NCI-H187 treated with DMSO at 0.1 percent for 48 hours (cell line): ENCODE measurements at places on chromosomes 13 and 19.

DNA sequence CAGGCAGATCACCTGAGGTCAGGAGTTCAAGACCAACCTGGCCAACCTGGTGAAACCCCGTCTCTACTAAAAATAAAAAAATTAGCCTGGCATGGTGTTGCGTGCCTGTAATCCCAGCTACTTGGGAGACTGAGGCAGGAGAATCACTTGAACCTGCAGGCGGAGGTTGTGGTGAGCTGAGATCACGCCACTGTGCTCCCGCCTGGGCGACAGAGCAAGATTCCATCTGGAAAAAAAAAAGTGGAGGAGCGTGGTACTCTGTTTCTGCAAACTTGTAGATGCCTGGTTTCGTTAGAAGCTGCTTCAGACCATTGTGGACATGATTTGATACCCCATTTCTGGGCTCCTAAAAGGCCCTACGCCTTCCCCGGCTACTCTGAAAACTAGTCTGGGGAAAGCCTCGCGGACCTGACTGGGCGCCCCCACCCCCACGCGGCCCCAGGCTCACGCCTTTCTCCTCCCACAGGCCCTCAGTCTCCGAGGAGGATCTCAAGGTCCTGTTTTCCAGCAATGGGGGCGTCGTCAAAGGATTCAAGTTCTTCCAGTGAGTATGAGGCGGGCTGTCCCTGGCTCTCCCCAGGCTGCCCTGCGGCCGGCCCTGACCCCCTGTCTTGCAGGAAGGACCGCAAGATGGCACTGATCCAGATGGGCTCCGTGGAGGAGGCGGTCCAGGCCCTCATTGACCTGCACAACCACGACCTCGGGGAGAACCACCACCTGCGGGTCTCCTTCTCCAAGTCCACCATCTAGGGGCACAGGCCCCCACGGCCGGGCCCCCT is 11.5 kb downstream of the PLPPR3 start:
- no peak for DNase-seq

DNA sequence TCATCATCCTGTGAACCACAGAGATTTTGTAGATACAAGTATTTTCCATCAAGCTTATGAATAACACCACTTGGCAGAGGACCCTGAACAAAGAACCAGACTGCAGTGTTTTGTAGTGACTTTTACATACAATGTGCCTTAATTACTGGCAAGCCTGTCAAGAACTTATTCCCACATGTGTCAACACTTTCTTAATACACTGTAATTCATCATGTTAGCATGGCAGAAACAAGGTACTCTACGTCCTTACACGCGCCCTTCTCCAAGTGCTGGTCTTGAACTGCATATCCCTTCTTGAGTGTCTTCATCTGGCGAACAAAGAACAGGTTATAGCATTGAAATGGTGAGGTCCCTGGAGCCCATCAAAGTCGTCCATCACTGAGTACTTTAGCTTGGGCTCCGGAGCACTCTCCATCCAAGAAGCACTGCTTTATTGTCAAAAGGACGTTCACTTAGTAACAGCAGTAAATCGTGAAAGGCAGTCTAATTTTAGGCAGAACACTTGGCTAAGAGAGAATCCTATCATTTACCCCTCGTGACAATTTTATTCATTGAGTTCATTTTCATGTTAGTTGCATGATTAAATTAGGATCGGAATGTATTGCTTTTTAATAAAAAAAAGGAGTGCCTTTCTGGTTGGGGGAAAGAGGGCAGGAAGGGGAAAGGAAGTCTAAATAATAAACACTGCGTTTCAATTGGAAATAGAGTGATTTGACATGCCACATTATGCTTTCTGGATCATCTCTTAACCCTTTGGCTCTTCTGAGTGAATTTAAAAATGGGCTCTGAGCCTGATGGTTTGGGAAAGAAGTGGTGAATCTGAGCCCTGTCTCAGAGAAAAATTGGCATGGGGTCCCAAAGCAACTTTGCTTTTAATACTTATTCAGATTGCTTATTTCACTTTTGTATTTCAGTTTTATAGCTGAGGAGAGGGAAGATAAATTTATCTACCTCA is 376.1 kb downstream of the DLEU7 start:
- peak; percentile 96 for DNase-seq

DNA sequence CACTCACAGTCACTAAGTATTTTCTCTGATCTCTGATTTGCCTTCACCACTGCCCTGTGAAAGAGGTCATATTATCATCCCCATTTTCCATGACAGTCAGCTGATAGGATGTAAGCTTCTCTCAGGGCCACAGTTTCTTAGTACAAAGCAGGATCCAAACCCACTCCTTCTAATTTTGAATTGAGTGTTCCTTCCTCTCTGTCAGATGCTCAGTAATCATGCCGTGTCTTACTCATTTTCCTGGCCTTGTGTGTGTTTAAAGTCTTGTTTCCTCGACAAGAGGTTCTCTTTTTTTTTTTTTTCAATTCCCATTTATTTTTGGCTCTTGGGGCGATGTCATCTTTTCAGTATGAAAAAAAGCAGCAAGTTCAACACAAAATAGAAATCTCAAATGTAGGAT is 72.3 kb downstream of the NAA16 start:
- no peak for DNase-seq

DNA sequence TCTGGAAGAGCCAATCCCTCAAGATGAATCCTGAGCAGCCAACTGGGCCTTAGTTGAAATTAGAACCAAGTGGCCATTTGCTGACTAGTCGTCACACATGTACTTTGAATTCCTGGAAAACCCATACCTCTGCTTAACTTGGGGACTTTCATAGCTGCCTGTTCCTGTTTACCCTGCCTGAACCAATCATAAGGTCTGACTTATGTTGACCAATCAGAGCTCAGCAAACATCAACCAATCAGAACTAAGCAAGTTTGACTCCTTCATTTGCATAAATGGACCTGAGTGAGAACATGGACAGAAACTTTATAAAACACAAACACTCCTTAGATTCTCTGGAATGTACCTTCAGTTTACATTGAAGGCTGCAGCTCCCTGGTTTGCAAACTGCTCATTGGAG is 50.8 kb downstream of the LATS2 start:
- no peak for DNase-seq

- no peak for DNase-seq
Measured at GRCh38 chr13:107665926-107666458, 549.3 kb downstream of the LIG4 start.

GRCh38 chr19:44984005-44984404 is 17.3 kb upstream of the RELB start:
- no peak for DNase-seq

DNA sequence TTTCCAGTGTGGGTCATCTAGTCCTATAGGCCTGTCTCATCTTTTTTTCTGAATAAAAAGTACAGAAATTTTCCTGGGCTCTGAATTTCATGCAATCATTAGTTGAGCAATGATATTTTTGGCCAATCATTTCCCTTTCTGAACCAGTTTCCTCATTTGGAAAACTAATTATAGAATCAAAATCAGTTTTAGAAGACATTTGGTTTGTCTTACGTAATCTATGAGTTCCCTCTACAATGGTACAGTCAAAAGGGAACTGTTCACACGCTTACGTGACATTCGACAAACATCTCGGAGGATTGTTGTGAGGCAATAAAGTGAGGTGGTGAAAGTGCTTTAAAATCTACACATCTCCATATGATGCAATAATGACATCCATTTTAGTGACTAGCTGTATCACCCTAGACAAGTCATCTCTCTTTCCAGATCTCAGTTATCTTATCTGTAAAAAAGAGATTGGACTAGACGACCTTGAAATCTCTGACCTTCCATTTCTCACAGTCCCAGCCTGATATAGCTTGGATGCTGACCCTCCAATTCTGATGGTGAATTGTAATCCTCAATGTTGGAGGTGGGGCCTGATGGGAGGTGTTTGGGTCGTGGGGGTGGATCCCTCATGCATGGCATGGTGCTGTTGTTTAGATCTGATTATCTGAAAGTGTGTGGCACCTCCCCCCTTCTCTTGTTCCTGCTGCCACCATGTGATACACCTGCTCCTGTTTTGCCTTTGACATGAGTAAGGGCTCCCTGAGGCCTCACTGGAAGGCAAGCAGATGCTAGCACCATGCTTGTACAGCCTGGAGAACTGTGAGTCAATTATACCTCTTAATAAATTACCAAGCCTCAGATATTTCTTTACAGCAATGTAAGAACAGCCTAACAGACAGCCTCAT is 26.7 kb downstream of the FLT1 start:
- DNase-seq, result no peak

- no peak for DNase-seq
Measured at GRCh38 chr13:65830411-65831205, 1399.5 kb downstream of the PCDH9 start.

GRCh38 chr19:39411081-39411831 is 1.2 kb upstream of the PLEKHG2 start:
- no peak for DNase-seq

GRCh38 chr13:102556806-102557205 is 40.0 kb upstream of the TPP2 start:
- DNase-seq, result no peak

DNA sequence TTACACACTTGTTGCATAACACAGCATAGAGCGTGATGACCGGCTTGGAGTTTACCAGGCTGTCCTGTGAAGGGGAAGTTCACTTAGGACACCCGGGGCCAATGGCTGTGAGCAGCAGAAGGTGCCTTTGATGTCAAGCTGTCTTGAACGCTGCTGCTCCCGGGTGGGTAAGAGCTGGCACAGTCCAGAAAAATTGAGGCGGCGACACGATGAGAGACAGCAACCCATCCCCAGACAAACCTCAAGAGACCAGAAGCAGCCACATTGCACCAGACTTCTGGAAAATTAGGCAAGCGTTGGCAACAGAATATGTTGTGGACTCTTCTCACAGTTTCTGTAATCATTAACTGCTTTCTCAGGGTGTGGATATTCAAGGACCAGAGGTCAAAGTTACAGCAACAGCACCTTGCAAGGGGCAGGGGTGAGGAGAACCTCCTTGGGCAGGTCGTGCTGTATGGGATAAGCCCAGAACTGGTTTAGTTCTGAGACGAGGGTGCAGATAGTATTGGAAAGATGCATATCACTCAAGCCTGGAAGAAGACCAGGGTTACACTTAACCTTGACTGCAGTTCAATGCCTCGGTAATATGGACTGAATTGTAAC is 10.1 kb downstream of the NFILZ start:
- no peak for DNase-seq

DNA sequence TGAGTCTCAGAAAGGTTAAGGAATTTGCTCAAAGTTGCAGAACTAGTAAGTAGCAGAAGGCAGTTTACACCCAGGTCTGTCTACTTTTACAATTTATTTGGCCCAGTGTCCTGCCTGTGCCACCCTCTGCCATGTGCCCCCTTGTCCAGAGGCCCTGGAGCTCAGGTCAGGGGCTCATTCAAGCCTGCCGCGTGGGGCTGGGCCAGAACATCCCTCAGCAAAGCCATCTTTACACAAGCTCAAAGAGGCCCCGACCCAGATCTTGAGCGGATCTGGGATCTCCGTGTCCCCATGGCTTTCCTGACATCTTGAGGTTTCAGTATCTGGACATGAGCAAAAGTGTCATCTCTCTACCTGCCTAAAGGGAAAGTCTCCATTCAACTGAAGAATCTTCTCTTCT is 76.4 kb upstream of the VSTM2B start:
- DNase-seq, result no peak

GRCh38 chr19:54114340-54115108 is 933 bp downstream of the TFPT start:
- no peak for DNase-seq

GRCh38 chr19:19602136-19602712 is 16.3 kb downstream of the PBX4 start:
- DNase-seq, result no peak

GRCh38 chr19:10624585-10624984 is 768 bp upstream of the SLC44A2 start:
- DNase-seq, result no peak
